ENCODE measurements at places on chromosomes 6 and 20. TPM values are rescaled to one million over a fixed set of nuclear protein-coding genes. Genes with fewer than 3 reads are reported as not detected.

DNA sequence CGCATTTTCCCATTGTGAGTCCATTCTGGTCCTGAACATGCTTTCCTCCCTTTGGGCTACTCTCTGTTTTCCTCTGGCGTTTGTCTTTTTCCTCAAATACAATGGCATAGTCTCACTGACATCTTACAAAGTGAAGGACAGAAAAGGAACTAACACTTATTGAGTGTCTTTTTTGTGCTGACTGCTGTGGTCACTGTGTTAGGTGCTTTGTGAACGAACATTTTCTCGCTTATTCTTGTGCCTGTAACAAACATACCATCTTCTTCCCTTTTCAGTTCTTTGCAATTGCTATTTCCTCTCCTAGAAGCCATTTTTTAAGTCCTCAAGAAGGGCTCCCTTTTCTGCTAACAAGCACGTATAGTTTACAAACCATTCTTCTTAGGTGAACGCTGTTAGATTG, 15.4 kb downstream of the FIG4 start:
- no peak for DNase-seq

HLA-DQB1 gene
- 0.23 TPM for polyA plus RNA-seq

DNA sequence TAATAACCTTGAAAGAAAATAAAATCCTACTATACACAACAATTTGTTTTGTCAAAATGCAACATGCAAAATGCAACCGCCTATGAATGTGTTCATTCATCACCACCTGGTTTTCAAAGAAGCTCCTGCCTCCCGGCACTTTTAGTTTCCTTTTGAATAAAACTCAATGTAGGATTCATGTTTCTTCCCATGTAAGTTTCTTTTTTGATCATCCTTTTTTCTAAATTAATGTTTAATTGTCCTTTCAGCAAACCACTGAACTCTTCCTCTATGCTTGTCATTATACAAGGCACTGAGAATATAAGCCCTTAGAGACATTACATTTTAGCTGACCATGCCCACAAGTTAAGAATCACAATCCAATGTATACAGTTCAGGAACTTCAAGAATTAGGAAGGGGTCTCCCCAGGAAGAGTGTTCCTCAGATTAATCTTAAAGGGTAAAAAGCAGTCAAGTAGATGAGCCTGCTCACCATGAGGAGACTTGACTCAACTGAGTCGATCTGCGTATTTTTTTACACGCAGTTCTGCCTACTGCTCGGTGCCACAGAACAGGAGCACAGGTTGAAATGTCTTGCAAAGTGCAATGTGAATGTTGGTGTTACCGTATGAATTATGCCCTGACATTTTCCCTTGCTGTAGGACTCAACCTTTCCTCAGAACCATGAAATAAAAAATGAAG, 7.2 kb upstream of the THEMIS start:
- DNase-seq, result no peak

DNA sequence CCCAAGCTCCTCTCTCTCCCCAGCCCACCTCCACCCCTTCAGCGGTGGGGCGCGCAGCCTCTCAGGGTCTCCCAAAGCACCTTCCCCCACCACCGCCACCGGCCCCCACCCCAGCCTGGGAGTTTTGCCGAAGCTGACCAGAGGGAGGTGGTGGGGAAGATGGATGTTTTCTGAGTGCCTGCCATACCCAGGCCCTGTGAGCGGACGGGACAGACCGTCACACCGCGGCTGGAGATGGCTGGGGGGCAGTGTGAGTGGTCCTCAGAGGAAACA, 5.7 kb downstream of the C20orf204 start:
- DNase-seq, result no peak

GCM1 gene
- polyA plus RNA-seq, result not detected

DNA sequence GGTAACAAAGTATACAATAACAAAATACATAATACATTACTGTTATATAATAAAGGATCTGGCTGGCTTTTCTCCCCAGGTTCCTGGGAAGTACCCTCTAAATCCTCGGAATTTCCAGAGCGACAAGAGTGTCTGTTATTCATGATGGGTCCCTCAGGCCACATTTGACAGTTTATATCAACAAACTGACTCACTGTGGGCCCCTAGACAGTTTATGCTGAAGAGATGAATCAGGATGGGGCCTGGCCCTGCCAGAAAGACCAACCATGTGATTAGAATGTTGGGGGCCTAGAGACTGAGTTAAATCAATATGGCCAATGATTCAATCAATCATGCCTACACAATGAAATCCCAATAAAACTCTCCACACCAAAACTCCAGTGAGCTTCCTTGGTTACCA, 13.5 kb downstream of the USP45 start:
- no peak for DNase-seq

HECA gene
- 5.7 TPM for polyA plus RNA-seq

DNA sequence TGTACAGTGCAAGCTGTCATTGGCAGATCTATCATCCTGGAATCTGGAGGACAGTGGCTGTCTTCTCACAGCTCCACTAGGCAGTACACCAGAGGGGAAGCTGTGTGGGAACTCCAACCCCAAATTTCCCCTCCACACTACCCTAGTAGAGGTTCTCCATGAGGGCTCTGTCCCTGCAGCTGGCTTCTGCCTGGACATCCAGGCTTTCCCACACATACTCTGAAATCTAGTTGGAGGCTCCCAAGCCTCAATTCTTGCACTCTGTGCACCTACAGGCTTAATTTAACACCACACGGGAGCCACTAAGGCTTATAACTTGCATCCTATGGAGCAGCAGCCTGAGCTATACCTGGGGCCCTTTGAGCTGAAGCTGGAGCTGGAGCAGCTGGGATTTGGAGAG, 43.0 kb upstream of the TRIM39 start:
- DNase-seq, result no peak

HLA-DMB gene
- polyA plus RNA-seq, result 0.03 TPM

DNA sequence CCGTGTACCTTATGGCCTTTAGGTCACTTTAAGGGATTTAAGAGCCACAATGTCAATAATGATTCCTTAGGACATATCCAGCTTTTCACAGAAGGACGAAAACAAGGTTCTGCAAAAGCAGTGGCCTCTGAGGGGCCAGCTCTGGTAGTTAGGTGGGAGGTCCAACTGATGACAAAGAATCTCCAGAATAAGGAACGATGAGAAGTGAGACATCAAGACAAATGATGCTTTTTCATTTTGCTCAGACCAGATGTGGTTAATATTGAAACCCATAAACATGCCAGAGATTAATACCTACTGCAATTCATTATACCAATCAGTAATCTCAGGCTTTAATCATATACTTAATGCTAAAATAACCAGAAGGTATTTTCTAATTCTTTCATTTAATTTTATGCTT, 1.9 kb downstream of the C6orf58 start:
- DNase-seq, result no peak

GRCh38 chr6:79313254-79313653, 78.8 kb upstream of the HMGN3 start:
- DNase-seq, result peak; percentile 95

PM20D2 gene
- polyA plus RNA-seq, result 4.6 TPM

TAF11 gene
- polyA plus RNA-seq, result 16.4 TPM

- peak; percentile 70 for DNase-seq
These were observed 610.7 kb downstream of the CBLN4 start for GRCh38 chr20:55394592-55394991.

GRCh38 chr20:12594410-12595088, 414.2 kb upstream of the SPTLC3 start:
- no peak for DNase-seq

DNA sequence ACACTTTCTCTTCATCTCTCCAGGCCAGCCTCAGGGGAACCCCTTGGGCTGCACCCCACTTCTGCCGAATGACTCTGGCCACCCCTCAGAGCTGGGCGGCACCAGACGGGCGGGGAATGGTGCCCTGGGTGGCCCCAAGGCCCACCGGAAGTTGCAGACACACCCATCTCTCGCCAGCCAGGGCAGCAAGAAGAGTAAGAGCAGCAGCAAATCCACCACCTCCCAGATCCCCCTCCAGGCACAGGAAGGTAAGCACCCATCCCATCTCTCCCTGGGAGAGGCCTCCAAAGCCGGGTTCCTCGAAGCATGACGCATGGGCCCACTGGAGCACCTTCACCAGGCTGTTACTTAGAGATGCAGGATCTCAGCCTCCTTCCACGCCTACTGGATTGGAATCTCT, 11.3 kb downstream of the MDFI start:
- DNase-seq, result no peak

DNA sequence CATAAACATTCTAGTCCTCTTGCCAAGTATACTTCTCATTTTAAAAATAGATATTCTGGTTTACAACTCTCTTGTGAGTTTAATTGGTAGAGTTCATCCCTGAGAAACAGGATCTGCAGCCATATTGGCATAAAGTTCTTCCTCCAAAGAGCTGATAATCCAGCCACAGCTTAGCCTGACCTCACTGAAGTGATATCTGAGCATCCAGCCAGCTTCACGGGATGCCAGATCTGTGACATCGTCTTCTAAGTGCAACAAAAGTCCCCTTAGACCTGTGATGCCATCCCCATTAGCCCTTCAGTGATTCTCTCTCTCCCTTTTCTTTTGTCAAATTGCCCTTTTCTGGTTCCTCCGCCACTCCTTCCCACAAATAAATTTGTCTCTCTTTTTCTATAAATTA, 180.6 kb upstream of the STXBP5 start:
- DNase-seq, result no peak

DNA sequence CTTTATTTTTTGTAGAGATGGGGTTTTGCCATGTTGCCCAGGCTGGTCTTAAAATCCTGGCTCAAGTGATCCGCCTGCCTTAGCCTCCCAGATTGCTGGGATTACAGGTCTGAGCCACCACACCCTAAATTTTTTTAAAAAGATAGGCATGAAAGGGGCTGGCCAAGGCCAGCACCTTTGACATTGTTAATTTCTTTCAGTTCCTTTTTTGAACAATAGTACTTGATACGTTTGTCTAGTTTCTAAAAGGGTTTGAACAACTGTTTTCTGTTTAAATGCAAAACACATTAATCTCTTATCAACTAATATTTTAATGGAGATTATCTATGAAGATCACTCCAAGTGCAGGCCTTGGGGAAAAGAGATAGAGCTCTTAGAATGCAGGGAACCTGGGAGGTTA, 37.6 kb upstream of the PTPRK start:
- DNase-seq, result no peak

- DNase-seq, result no peak
These were observed 265.0 kb upstream of the EPHA7 start for GRCh38 chr6:93684339-93684738.

MCCD1 gene
- polyA plus RNA-seq, result not detected

DNA sequence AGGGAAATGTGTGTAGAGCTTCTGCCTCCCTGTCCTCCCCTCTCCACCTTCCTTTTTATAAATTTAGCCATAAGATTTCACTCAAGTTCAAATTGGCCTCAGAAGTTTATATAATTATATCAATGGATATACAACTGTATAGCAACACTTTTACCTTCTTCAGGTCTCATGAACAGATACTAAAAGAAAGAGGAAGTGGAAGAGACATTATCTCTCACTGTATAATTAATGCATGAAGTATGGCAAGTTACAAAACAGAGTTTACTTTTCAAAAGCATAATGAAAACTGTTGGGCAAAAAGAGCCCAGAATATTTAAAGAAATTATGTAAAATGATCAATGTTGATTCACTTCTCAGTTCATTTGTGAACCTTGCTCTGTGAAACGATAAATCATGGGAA, 99.7 kb downstream of the PDE7B start:
- no peak for DNase-seq

DNA sequence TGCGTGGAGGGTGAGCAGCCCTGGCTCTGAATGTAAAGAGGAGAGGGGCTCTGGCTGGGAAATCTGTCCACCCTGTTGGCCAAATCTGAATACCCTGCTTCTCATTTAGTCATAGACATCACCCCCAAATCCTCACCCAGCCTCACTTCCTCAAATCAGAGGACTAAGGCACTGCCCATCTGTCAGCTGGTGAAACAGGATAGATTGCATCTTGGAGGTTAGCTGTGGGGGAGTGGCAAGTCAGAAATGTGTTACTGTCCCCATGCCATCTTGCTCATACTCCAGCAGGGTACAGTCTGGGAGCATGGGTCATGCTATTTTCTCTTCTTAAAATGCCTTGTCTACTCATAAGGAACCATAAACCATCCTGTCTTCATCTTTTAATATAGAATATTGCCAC, 9.5 kb upstream of the DTNBP1 start:
- DNase-seq, result no peak

RAET1E gene
- polyA plus RNA-seq, result 18.5 TPM

- no peak for DNase-seq
These were observed 14.1 kb downstream of the DAAM2 start for GRCh38 chr6:39806278-39806677.

DNA sequence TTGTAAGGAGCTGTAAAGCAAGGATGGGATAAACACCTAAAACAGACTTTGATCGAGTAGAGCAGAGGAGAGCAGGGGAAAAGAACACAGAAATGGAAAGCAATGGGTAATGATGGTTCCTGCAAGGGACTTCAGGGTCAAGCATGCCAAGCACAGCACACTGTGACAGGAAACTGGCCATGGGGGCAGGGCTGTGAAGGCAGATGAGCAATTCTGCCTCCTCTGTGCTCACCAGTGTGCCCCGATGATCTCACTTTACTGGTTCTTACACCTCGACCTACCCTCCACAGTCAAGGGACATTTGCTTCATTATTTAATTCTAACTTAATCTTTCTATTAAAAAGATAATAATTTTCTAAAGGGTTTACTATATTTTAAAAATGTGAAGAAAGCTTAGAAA, 21.6 kb upstream of the MYB start:
- no peak for DNase-seq

STK38 gene
- polyA plus RNA-seq, result 13.1 TPM

- DNase-seq, result peak; percentile 24
These were observed 51.1 kb downstream of the ENPP1 start for GRCh38 chr6:131858765-131859415.

LST1 gene
- not detected for polyA plus RNA-seq

GRCh38 chr6:1576166-1576565, 33.5 kb upstream of the FOXC1 start:
- no peak for DNase-seq

DNA sequence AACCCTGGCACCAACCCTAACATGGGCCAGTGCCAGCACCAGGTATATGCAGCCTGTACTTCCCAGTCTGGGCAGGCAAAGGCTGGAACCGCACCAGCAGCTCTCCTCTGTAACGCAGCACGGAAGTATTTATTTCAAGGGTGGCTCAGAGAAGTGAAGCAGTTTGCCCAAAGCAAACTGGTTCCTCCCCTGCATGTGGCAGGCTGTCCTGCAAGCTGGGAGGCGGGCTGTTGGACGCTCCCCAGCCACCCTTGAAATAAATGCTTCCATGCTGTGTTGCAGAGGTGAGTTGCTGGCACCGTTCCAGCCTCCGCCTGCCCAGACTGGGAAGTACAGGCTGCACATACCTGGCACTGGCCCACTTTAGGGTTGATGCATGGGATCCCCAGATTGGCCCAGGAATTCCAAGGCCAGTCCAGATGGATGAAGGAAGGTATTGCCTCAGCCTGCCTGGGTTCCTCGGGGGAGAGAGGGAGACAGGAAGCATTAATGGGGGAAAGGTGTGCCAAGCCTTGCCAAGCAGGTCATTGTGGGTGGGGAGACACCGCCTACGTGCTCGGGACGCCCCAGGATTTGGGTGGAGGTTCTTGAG, 49.8 kb downstream of the PPARD start:
- peak; percentile 94 for DNase-seq

GRCh38 chr6:162343198-162343935, 384.2 kb downstream of the PRKN start:
- DNase-seq, result no peak

GRCh38 chr6:11404838-11405237, 132.7 kb upstream of the TMEM170B start:
- no peak for DNase-seq

- no peak for DNase-seq
These were observed 8.3 kb downstream of the NT5E start for GRCh38 chr6:85458184-85458583.

MDFI gene
- 121 TPM for polyA plus RNA-seq

- DNase-seq, result no peak
These were observed 382.7 kb downstream of the HDGFL1 start for GRCh38 chr6:22952097-22952496.

- no peak for DNase-seq
These were observed 159.4 kb upstream of the SULF2 start for GRCh38 chr20:47944682-47945081.

OOEP gene
- not detected for polyA plus RNA-seq

All from mammary epithelial cell (primary cell).